ENCODE measurements at places on chromosomes 2 and 18.

DNA sequence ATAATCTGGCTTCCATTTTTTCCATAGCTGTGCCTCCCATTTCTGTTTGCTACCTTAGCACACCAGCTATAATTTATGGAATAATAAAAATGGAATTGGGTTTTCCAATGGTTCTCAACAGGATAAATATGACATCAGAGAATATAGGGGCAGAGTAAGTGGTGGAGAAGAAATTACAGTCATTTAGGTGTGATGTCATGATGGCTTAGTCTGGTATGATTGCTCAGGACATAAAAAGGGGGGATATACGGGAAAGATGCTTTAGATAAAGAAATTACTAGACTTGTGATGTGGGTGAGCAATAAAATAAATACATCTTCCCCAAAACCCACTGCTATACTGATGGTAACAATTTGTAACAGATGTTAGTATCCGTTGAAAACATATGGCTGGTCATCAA is 21.6 kb upstream of the KIF5C start:
- no peak for DNase-seq

DNA sequence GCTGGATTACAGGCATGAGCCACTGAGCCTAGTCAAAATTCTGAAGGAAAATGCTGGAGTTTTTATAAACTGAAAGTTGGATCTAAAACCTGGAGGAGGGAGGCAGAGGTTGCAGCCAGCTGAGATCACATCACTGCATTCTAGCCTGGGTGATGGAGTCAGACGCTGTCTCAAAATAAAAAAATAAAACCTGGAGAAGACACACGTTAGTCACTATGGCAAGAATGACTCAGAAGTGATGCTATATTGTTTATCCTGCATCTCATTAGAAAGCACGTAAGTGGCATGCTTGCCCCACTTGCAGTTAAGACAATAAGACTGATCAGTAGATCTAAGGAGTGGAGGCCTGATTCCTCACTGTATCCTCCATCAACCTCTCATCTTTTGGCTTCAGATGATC is 106.6 kb upstream of the STON1 start:
- DNase-seq, result no peak

DNA sequence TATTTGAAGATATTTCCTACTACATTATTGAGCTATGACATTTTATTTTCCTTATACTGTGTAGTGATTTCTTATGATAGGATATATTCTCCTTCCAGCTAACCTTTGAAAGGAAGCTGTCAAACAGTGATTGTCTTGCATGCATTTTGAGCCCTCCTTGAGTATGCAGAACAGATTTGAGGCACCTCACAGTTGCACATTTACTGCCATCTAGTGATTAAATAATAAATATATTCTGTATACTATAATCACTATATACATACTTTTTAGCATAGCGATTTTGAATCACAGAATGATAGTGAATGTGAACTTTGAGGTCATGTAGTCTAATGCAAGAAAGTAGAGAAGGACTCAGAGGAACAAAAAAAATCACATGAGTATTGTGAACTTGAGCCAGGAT is 268.4 kb upstream of the CDH19 start:
- DNase-seq, result no peak

DNA sequence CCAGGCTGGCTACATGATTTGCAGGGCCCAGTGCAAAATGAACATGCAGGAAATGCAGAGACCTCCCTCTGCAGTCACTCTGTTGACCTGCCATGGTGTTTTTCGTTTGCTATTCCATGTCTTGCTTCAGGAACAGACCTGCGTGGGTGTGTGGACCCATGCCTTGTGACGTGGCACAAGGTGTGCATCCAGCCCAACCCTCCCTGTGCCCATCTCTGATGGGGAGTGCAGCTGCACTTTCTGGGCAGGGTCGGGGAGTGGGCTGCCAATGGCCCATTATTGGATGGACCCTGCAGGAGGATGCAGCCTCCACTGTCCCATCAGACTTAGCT is 33.1 kb downstream of the NAPG start:
- no peak for DNase-seq

DNA sequence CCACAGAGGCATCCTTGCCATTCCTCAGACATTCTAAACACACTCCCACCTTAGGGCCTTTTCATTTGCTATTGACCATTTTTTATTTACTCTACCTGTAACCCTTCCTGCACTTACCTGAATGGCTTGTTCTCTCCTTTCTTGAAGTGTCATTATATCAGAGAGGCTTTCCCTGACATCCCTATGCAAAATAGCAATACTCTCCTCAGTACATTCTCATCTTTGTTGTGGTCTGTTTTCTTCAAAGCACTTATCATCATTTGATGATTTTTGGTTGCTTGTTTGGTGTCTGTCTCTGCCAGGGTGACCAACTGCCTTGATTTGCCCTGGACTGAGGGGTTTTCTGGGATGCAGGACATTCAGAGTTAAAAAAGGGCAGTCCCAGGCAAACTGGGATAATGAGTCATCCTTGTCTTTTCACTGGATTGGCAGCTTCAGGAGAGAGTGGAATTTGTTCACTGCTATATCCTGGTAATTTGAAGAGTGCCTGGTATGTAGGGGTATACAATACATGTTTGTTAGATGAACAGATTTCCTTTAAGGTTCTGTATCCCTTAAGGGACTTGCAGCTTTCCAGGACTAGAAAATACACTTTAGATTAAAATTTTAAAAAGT is 102.4 kb downstream of the BABAM2 start:
- DNase-seq, result no peak

GRCh38 chr18:55635439-55635838 is 47.4 kb upstream of the TCF4 start:
- DNase-seq, result no peak

DNA sequence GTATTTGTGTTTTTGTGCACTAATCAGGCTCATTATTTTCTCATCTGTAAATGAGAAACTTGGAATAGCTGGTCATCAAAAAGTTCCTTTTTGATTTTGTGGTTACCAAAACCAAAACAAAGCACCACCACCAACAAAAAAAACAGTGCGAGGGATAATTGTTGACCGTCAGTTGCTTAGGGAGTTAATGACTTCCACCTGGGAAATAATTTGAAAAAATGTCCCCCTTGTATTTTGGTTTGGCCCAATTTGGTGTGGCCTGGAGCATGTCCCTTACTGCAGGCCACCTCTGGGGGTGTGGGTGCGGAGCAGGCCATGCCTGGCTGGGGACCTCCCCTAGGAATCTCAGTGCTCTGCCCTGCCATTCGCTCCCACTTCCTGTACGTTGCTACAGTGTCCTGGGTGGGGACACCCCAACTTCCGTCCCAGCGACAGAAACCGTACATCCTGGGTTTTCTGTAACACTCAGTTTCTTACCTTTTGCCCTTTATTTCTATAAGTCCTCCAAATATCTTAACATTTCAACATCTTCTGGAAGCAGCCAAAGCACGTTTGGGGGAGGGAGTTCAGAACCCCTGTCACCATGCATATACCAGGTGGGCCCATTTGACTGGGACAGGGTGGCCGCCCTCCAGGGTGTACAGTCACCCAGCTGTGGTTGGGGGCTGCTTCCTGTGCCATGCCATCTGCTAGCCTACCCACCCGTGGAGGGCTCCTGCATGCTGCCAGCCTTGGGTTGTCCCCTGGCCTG is 31.3 kb downstream of the NCK2 start:
- DNase-seq, result peak; percentile 7

DNA sequence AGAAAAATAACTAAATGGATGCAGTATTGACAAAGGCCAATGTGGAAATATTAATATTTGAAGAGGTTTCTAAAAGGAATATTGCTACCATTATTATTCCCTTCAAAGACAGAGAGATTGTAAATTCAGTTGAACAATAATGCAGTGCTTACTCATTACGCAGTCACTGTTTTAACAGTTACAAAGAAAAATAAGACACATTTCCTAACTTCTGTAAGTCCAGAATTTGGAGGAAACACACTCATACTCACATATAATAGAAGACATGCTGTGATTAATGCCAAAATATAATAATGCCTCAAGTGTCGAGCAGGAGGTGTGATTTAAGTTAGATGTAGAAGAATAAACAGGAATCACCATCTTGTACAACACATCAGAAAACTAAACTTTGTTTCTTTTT is 389.2 kb downstream of the FBXO15 start:
- DNase-seq, result no peak

DNA sequence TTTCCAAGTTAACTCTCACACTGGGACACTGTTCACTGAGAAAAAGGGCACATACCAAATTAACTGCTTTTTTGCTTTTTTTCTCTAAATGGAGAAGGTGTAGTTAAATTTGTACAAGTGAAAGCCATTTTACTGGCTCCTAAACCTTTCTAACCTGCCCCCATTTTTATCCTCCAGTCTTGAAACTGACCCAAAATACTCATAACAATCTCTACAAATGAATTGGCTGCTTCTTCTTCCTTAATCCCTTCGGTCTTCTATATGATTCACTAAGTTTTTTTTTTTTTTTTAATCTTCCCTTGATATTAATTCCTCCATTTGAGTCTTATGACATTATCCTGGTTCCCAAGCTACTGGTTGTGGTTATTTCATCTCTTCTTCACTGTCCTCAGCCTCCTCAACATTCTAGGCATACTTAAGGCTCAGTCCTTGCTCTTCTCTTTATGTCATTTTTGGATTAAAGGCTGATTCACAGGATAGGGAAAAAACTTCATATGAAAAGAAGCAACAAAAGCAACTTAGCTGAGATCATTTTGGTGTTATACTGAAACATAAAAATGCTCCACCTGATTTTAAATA is 19.8 kb downstream of the ORC2 start:
- DNase-seq, result no peak

DNA sequence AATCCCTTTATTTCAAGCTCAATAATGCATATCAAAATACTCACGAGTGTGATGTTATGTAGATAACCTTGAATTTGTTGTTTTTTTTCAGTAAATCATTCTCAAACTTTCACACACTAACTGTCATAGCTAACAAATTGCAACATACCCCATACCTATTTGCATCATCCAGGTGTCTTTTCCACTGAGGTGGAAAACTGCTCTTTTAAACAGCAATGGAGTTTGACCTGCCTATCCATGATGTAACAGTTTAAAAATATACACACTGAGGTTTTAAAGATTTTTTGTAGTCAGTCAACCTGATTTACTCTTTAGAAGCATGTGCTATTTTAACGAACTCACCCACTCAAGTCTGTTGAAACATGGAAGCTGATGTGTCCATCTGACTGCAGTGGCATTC is 298.7 kb downstream of the RND3 start:
- DNase-seq, result no peak

DNA sequence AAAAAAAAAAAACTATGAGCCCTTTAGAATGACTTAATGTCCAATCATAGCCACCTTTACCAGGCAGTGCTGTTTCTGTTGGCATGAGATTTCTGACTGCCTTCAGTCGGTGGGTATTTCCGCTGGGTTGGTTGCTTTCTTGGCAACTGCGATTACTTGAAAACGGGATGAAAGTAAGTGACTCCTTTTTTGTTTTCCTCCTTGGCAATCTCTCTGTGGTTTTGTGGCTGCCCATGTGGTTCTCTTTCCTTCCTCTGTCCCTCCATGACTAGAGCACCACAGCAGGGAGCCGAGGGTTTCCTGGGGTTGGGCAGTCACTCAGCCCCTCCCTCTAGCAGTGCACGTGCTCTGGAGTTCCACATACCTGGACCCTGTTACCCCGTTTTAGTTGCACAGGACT is 112.1 kb downstream of the KLHL29 start:
- DNase-seq, result no peak

DNA sequence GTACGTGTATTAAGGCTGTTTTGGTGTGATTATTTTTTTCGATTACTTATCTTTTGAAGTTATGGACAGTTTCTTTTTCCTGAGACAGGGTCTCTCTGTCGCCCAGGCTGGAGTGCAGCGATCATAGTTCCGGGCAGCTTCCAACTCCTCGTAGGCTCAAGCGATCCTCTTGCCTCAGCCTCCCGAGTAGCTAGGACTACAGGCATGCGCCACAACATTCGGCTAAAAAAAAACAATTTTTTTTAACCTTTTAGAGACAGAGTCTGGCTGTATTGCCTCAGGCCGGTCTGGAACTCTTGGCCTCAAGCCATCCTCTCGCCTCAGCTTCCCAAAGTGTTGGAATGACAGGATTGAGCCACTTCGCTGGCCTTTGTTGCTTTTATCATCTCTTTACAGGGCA is 945 bp downstream of the HAT1 start:
- DNase-seq, result peak; percentile 39

DNA sequence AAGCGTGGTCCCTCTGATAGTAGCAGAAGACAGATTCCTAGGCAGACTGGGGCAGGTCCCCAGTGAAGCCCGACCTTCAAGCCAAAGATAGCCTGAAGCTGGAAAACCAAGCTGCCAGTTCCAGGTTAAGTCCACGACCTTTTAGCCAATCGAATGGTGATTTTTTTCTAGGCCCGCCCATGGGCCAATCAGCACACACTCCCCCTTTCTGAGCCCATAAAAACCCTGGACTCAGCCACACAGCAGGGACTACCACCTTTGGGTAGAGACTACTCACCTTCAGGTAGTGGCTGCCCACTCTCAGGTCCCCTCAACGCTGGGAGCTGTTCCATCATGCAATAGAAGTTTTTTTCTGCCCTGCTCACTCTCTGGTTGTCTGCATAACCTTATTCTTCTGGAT is 14.5 kb upstream of the ADI1 start:
- DNase-seq, result no peak

GRCh38 chr2:235324324-235324723 is 169.5 kb upstream of the AGAP1 start:
- DNase-seq, result no peak

DNA sequence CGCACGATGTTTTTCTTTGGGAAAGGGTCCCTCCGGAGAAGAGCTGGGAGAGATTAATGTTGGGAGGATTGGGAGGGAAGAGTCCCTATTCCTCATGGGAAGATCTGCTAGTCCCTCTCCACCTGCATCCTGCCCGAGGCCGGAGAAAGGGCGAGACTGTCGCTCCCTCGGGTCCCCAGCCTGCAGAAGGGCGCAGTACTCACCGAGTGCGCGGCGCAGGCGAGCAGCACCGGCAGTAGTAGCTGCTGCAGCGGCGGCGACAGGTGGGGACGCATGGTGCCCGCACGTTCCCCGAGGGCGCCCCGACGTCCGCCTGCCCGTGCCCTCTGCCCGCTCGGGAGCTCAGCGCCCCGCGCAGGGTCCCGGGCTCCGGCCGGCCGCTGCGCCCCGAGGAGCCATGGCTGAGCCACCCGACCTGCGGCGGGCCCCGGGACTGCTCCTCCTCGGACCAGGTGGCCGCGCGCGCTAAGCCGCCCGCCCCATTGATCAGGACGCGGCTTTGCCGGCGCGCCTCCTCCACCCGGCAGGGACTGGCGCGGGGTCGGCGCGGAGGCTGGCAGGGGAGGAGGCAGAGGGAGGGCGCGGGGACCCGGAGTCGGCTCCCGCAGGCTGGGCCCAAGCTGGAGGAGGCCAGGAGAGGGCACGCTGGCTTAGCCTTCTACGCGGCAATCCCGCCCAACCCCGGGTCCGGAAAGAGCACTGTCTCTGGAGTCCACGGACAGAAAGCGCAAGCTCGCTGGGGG is at the start of gene SCTR:
Gene SCTR (minus strand): TSS at position 532 of the 743 bp plus-strand sequence. CDS start 257 bp downstream, at position 275.
- DNase-seq, result peak; percentile 55

GRCh38 chr2:236086971-236087465 is 81.2 kb downstream of the GBX2 start:
- no peak for DNase-seq
